Activated CD4-positive, alpha-beta T cell treated with anti-CD3 and anti-CD28 coated beads for 4 hours (primary cell): ENCODE measurements at places on chromosomes 2 and 18.

GRCh38 chr2:217907266-217907665, 95.5 kb downstream of the TNS1 start:
- no peak for DNase-seq

GRCh38 chr2:53530126-53530525, 237.5 kb upstream of the CHAC2 start:
- no peak for DNase-seq

DNA sequence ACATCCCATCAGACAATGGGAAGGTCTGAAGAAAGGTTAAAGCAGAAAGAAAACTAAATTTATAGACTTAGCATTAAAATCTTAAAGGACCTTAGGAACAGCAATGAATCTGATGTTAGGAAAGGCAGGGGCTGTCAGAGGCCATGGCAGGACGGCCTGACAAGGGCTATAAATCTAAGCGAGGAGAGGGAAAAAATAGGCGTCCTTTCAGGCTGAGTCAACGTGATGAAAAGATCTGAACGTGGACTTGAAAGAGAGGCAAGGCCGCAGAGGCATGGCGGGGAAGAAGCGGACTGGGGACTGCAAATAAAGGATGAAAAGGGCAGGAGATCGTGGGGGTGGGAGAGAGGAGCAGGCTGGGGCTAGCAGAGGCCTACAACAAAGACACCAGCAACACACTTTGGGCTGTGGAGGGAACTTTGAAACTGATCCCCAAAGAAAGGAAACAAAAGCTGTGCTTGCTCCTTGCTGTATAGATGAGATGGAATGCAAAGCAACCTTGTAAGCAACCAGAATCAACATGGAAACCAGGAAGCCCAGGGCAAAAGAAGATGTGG, 145.6 kb downstream of the NRP2 start:
- no peak for DNase-seq

DNA sequence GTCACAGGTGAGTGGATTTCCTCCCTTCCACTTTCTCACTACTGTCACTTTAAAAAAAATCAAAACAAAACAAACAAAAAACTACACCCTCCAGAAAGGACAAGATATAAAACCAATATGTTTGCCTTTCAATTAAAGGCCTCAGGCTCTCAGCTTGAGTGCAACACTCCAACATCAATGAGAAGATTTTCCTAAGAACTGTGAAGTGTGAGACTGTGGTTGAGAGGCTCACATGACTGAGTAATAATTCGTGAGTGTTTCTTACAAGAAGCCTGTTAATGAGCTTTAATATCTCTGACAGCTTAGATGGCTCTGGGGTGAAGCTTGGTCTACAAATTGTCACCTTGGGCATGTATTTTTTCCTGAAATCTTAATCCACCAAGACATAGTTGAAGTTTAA, 216.1 kb downstream of the ETAA1 start:
- DNase-seq = no peak

DNA sequence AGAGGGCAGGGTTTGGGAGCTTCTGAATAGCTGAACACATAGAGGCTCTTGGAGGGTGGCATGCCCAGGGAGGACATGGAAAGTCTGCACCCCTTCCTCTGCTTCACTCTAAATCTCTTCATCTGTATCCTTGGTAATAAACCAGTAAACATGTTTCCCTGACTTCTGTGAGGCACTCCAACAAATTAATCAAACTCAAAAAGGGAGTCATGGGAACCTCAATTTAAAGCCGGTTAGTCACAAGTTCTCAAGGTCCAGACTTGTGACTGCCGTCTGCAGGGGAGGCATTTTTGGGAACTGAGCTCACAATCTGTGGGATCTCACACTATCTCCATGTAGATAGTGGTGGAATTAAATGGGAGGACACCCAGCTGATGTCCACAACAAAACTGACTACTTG, 33.1 kb upstream of the STON1 start:
- no peak for DNase-seq

- no peak for DNase-seq
Measured at GRCh38 chr2:164808776-164809175, 32.8 kb downstream of the COBLL1 start.
